Activated naive CD8-positive, alpha-beta T cell treated with anti-CD3 and anti-CD28 coated beads for 36 hours (primary cell): ENCODE measurements at places on chromosomes 6 and 20.
A peak's percentile ranks its signal among the peaks of the same experiment; 100 is the strongest.

DNA sequence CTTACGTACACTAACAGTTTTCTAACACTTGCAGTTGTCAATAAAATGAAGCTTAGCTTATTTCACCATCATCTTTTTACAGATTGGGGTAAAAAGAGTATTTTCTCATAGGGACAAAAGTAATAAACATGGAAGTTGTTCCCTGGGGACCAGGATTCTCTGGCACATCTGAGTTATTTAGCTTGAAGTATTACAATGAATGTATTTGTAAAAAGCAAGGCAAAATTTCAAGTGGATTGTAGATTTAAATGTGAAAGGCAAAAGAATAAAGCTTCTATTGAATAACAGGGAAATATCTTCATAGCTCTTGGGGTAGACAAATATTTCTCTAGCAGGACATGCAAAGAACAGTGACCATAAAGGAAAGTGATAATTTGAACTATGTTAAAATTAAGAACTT, 260.0 kb upstream of the ECI2 start:
- H3K27me3 ChIP-seq, result peaks cover 26% of the 10 kb centered on the region
- H3K4me3 ChIP-seq, result no peak overlapping the region
- no peaks in the 10 kb centered on the region for H3K36me3 ChIP-seq
- no peak overlapping the region for H3K27ac ChIP-seq

GRCh38 chr20:49710971-49711666, 2.6 kb downstream of the B4GALT5 start:
- DNase-seq, result no peak
- peaks cover 45% of the 10 kb centered on the region for H3K4me1 ChIP-seq
- no peak overlapping the region for H3K27ac ChIP-seq
- H3K4me3 ChIP-seq, result peak overlapping the region; percentile 43

DNA sequence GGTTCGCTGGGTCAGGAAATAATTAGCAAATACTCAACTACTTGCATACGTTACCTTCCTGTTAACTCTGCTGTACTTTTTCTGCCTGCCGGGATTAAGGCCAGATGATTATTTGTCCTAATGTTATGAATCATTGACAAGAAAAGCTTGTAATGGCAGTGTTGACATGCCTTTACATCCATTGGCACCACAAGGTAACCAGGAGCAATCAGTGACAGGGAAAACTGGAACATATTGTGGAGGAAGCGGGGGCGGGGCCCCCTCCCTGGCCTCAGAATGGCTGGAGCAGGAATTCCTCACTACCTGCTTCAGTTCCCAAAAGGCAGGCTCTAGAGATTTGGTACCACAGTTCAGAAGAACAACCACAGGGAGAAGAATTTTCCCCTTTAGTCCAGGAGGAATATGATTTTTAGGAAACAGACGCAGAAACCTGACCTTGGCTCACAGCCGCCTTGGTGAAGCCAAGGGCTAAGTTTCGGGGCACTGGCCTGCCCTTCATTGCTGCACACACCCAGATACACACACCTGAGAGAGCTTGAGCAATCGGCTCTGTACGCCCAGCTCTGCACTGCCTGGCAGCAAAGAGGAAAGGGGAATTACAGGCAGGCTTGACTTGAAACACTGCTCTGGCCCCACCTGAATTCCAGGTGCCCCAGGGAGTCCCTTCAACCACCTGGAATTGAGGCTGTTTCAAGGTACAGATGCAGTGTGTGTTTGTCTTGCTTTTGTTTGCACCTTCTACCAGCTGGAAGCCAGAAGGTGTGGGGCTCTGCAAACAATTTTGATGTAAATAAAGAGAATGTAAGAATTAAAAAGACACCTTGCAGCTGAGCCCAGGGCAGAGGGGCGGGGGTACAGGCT, 89.8 kb downstream of the MYB start:
- H3K4me3 ChIP-seq, result no peak overlapping the region
- H3K27me3 ChIP-seq, result no peaks in the 10 kb centered on the region
- peaks cover 5% of the 10 kb centered on the region for H3K4me1 ChIP-seq
- DNase-seq, result no peak

DNA sequence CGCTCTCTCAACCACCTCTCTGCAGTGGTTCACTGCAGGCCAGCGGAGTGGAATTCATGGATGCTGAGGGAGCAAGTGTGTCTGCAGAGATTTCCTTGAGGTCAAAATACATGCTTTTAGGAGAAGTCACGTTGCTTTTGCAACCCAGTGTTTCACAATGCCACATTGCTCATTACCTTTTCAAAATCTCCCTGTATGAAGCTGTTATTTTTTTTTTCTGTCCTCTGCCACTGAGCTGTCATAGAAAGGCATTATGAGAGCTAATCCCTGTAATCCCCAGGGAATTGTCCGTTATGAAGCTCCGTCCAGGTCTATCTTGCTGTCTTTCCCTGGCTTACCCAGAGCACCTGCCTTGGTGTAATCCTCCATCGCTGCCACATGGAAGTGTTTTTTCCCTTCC, 60.5 kb upstream of the SLC22A23 start:
- no peaks in the 10 kb centered on the region for H3K4me1 ChIP-seq
- peaks cover 22% of the 10 kb centered on the region for H3K27me3 ChIP-seq
- no peaks in the 10 kb centered on the region for H3K36me3 ChIP-seq
- H3K27ac ChIP-seq, result no peak overlapping the region
- no peak for DNase-seq

DNA sequence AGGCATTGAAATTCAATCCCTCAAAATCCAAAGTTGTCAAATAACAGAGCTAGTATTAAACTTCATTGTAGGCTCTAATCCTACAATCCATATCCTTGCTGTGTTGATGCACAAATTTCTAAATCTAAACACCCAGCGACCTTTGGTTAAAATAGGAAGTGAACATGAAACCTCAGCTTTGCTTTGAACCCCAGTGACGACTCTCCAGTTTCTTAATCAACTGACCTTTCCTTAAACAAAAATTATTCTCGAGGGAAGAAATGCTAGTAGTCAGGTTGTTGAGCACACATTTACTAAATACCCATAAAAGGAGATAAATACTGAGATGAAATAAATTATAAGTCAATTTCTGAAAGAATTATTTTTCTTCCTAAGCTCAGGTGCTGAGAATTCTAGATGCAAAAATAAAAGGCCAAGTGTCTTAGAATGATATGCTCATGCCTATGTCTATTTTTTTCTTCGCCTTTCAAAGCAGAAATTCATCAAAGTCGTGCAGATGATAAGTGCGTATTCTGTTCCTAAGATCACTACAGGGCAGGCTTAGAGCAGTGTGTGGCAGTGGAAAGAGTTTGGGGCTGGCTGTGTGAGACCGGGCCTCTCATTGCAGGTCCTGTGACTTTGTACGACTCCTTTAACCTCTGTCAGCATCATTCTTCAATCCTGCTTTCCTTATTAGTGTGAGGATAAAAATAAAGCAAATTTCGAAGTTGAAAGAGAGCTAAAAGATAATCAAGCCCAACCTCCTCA, 208.7 kb downstream of the PRL start:
- H3K27ac ChIP-seq, result no peak overlapping the region
- DNase-seq, result no peak
- H3K4me3 ChIP-seq, result no peak overlapping the region
- peaks cover 7% of the 10 kb centered on the region for H3K4me1 ChIP-seq
